ENCODE measurements at places on chromosomes 13 and 19.

GRCh38 chr19:49552749-49553148 lies 24.9 kb downstream of the RCN3 start:
- H3K4me1 ChIP-seq, result peaks cover 88% of the 10 kb centered on the region
- H3K27ac ChIP-seq, result no peak overlapping the region
- H3K4me3 ChIP-seq, result no peak overlapping the region
- peaks cover 16% of the 10 kb centered on the region for H3K36me3 ChIP-seq
- DNase-seq, result peak; percentile 29

DNA sequence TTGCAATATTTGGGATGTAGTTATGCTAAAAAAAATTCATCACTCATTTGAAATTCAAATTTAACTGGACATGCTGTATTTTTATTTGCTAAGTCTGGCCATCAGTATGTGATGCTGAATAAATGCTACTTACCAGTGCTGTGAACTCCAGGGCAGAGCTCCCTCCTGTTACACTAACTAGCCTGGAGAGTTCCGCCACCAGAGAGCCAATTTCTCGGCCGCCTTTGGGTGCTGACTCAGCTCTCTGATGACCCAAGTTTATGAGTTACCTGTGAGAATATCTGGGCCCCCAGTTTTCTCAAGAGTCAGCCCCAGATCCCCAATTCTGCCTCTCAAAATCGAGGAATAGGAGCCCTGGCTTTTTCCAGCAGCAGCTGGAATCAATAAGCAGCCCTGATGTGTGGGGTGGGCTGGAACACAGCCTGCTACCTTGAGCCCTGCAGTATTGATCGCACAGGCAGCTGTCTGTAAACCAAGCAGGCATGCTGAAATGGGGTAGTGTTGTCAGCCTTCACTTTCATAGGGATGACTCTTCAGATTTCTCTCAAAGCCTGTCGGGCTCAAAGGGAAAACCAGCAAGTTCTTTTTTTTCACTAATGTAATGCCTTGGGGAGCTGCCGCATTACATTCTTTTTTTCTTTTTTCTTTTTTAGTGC lies 113.7 kb downstream of the DNAJC15 start:
- H3K4me3 ChIP-seq, result no peak overlapping the region
- no peaks in the 10 kb centered on the region for H3K27me3 ChIP-seq
- no peaks in the 10 kb centered on the region for H3K36me3 ChIP-seq
- no peak for DNase-seq
- no peaks in the 10 kb centered on the region for H3K4me1 ChIP-seq
- no peak overlapping the region for H3K27ac ChIP-seq

- no peaks in the 10 kb centered on the region for H3K36me3 ChIP-seq
- no peak overlapping the region for H3K4me3 ChIP-seq
- H3K4me1 ChIP-seq, result no peaks in the 10 kb centered on the region
Observed at GRCh38 chr13:60120617-60121336, 43.0 kb downstream of the DIAPH3 start.

- H3K27me3 ChIP-seq, result peaks cover 3% of the 10 kb centered on the region
- H3K27ac ChIP-seq, result no peak overlapping the region
- DNase-seq, result no peak
- H3K4me1 ChIP-seq, result no peaks in the 10 kb centered on the region
- no peak overlapping the region for H3K4me3 ChIP-seq
- H3K36me3 ChIP-seq, result no peaks in the 10 kb centered on the region
Observed at GRCh38 chr19:42628411-42629140, 33.9 kb upstream of the CEACAM8 start.
